Stimulated activated CD4-positive, alpha-beta T cell treated with anti-CD3 and anti-CD28 coated beads, Interleukin-15, amount 100 ng/mL, for 48 hours (primary cell): ENCODE measurements at places on chromosomes 16 and 17.

GRCh38 chr17:15888436-15888835, 56.5 kb upstream of the ADORA2B start:
- no peak for DNase-seq

DNA sequence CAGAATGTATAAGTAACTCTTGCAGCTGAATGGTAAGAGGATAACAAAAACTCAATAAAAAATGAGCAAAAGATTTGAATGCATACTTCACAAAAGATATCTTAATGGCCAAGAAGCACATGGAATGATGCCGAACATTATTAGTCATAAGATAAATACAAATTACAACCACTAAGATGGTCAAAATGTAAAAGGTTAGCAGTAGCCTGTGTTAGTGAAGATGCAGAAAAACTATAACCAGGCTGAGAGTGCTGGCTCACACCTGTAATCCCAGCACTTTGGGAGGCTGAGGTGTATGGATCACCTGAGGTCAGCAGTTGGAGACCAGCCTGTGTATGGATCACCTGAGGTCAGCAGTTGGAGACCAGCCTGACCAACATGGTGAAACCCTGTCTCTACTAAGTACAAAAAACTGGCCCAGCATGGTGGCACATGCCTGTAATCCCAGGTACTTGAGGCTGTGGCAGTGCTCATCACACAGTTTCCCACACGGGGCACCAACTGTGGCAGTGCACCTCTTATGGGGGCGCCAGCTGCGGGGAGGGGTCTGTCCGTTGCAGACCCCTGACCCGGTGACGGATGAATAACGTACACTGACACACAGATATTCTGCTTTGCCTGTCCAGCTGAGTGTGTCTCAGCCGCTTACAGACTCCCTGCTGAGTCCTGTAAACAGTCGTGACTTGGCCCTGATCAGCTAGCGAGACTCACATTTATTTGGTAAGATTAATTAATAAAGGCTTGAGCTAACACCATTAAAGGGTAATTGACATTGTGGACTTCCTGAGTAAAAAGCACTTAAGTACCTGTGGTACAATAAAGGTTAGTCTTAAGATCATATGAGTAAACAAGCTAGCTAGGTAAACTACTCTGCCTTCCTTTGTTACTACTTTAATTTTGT, 45.7 kb upstream of the FAM20A start:
- no peak for DNase-seq

DNA sequence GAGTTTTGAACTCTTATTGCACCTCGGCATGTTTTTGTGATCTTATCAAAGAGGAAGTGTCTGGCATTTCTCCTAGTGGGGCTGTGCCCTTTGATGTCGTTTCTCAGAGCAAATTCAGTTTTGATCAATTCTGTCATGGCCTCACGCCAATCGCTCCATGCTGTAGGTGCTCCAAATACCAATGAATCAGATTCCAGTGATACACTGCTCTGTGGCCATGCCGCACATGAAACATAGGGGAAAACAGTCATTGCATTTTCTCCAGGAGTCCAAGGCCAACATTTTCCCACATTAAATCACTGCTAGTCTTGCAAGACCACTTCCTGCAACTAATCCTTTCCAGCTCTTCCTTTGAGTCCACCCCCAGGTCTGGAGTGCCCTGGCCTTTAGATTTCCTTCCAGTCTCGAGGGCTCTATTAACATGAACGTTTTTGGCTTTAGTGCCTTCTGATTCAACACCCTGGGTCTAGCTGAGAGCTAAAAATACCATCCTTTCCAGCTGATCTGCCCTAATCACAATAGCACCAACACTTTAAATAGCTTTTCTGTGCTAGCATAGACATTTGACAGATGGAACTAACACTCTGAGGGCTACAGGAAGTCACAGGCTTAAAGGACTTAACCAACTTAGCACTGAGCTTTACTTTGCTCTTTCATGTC, 18.2 kb upstream of the RASL10B start:
- DNase-seq, result no peak

GRCh38 chr16:87123356-87124001, 193.7 kb downstream of the C16orf95 start:
- DNase-seq, result no peak

- no peak for DNase-seq
Measured at GRCh38 chr16:72926177-72927070, 121.5 kb downstream of the ZFHX3 start.

DNA sequence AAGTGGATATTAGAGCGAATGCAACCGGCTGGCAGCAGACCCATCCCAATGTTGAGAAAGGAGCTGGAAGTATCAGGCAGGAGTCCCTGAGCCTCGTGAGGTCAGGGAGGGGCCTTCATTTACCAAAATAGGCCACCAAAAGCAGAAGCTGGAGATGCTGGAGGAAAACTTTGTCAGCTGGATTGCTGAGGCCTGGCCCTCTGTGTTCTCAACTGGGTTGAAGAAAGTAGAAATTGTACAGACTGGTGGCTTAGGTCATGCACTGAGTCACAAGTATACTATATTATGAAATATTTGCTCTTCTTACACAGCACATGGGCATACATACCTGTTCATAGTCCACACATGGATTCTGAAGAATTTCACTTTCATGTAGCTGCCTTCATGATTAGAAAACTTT, 23.2 kb upstream of the TEKT3 start:
- no peak for DNase-seq

- peak; percentile 77 for DNase-seq
Measured at GRCh38 chr17:76515274-76515949, 14.2 kb upstream of the RHBDF2 start.

- no peak for DNase-seq
Measured at GRCh38 chr16:57670196-57670595, 2.1 kb downstream of the ADGRG3 start.

- DNase-seq, result no peak
Measured at GRCh38 chr16:4339909-4340308, 11.2 kb downstream of the PAM16 start.

DNA sequence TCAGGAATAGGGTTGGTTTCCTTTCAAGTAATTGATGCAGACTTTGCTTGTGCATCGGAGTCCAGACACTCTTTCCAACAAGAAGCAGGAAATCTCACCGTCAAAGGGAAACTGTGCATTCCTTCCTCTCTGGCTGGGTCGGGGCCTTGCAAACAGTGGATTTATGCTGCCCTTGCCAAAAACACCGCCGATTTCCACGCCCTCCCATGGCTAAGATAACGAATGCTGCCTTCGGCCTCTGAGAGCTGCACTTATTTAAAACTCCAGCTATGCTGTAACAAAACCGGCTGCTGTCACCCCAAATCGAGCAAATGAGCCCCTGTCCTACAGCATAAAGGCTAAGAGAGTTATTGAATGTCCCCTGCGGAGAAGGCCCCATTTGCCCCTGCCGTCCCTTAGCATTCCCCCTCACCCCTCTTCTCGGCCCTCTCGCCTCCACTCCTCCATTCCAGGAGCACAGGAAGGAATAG, 275.5 kb upstream of the IRX5 start:
- no peak for DNase-seq

DNA sequence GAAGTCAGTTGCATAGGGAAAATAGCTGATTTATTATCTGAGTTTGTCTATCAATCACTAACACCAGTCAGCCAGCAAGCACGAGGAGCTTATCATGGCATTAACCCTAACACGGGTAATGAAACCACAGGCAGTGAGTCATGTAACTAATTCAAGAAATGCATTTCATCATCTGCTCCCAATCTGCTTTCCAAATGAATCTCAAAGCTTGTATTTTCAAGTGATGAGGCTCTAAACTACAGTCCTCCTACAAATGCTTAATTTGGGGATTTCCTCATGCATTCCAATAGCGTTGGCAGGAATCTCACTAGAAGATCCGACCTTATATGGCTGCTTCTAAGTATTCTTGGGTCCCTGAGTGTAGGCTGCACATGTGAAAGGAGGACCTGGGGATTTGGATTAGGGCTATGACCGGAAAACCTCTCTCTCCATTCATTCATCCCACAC, 118.4 kb upstream of the HSBP1 start:
- DNase-seq, result peak; percentile 8

GRCh38 chr17:3954976-3955672, 9.1 kb downstream of the ATP2A3 start:
- no peak for DNase-seq

GRCh38 chr16:56192986-56193945, 2.0 kb downstream of the GNAO1 start:
- no peak for DNase-seq

DNA sequence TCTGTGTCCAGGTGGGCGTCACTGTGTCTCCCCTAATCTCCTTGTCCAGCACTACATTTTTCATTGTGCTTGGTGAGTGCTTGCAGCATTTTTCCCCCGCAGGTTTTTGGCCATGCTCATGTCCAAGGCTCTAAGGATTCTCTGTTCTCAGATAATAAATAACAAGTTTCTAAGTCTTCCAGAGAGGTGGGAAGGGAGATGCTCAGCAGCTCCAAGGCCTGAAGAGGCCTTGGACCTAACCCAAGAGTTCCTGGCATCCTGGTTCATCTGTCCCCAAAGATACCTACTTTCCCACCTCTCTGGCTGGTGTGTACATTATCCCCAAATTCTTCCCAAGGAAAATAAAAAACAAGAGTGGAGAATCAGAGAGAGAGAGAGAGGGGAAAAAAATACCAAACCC, 45.3 kb downstream of the MEOX1 start:
- DNase-seq, result no peak

DNA sequence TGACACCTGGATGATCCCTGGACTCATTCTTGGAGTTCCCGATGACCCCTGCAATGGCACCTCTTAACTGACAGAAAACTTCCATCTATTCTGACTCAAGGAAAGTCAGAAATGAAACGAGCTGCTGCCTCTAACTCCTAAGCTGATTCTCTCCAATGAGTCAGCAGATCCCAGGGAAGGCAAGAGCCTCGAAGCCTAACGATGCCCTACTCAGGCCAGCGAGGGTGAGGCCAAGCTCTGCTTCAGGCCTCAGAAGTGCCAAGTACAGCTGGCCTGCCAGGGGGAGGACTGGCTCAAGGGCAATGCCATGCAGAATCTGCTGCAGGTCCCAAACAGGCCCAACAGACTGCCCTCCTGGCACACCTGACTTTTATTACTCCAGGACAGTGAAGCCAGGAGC, 36.3 kb downstream of the PLXDC1 start:
- DNase-seq, result no peak

DNA sequence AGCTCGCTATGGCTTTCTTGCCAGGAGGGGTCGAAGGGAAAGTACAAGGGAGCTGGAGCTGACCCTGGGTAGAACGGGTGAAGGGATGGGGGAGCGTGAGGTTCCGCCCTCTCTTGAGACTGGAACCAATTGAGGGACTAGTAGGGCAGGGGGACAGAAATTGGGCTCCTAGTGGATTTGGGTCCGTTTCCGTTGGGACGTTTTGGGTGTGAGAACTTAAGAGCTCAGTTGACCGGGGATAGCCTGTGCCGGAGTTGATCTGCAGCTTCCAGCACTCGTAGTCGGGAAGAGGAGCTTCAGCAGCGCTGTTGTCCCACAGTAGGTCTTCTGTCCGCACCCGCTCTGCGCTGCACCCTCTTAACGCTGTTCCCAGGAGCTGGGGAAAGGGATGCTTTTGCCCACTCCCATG, 481 bp downstream of the CNTROB start:
- no peak for DNase-seq

DNA sequence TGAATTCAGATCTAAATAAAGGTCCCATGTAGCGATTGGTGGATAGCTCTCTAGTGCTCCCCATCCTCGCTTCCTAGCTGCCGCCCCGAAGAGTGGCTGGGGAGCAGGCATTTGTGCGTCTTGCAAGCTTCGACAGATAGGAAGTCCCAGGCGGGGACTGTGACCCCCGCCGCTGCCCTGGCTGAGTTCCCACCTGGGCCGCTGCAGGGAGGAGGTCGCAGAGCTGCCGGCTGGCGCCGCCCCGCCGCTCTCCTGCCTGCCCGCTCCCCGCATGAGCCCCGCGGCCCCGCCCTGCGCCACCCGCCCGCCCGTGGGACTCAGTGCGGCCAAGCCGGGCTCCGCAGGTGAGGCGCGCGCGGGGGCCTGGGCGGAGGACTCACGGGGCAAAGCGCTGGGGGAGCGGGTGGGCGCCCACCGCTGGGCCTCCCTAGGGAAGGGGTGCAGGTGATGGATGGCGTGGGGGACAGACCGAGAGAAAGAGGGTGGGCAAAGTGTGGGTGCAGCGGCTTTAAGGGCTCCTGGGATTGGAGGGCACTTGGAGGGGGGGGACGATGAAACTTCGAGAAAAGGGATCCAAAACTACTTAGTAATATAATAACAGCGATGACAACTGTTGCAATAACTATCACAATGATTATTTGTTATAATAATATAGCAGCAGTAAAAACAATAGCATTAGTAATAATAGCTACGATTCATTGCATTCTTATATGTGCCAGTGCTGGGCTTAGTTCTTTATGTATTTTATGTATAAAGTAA, at the start of gene OTOA:
TSS of gene OTOA (plus strand) at position 80 of the 759 bp plus-strand sequence. CDS start 14,547 bp downstream, outside the sequence.
- DNase-seq, result no peak

DNA sequence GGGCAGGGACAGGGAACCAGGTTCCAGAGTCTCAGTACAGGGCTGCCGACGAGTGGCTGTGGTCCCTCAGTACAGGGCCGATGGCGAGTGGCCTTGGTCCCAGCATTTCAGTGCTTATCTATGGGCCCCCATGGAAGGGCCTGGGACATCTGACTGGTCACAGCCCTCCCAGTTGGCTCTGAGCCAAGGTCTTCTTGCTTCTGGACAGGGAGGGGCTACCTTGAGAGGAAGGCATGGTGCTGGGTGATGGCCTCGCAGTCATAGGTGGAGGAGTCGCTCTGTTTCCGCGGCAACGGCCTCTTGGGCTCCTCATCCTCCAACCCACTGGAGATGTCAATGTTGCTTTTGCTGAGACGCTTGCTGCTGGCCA, 32.5 kb downstream of the PIMREG start:
- DNase-seq, result no peak
